ENCODE measurements at places on chromosomes 16 and 17.
A peak's percentile ranks its signal among the peaks of the same experiment; 100 is the strongest.

DNA sequence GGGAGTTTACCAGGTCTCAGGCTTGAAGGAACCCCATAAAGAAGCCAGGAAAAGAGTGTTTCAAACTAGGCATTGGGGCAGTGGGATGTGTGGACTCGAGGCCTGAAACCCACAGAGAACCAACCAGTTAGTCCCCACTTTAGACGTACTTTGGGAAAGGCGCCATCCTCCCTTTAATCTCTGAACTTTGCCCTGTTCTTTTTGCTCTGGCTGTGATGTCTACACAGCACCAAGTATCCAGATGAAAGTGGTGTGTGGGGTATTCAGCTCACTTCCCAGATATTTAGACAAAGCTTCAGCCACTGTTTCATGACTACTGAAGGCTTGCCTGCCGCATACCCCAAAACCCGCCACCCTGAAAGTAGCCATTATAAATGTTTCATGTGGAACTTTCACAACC is 116.9 kb upstream of the IRX5 start:
- DNase-seq: no peak

DNA sequence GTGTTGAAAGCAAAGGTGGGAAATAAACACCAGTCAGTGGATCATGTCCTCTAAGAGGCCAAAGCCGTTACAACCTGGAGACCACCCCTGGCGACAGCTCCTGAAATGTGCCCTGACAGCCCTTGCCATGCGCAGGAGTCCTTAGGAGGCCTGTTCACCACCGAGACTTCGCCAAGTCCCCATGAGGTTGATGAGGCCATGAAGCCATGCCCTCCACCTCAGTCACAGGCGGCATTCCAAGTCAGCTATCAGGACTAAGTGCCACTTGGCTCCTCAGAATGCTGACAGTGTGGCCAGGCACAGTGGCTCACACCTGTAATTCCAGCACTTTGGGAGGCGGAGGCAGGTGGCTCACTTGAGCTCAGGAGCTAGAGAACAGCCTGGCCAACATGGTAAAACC is 27.1 kb downstream of the ADAM11 start:
- DNase-seq: no peak

DNA sequence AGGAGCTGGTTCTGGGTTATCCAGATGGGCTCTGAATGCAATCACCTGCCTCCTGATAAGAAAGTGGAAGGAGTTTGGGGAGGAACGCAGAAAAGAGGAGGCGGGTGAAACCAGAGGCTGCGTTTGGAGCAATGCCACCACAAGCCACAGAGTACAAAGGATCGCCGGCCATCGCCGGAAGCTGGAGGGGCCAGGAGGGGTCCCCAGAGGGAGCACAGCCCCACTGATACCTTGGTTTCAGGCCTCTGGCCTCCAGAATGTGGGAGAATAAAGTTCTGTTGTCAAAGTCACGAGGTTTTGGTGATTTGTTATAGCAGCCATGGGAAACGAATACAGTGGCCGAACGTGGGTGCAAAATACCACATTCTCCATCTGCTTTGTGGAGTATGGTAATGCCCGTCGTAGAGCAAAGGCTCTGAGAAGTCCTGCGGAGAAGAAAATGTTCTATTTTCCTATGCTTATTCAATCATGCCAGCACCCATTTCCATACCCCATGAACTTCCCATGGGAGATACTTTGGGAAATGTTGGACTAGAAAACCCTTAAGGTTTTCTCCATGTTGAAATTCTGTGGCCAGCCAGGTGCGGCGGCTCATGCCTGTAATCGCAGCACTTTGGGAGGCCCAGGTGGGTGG is 51.4 kb downstream of the ZDHHC7 start:
- DNase-seq: no peak

- DNase-seq: no peak
Measured at GRCh38 chr16:10941127-10941933, 938 bp downstream of the DEXI start.

DNA sequence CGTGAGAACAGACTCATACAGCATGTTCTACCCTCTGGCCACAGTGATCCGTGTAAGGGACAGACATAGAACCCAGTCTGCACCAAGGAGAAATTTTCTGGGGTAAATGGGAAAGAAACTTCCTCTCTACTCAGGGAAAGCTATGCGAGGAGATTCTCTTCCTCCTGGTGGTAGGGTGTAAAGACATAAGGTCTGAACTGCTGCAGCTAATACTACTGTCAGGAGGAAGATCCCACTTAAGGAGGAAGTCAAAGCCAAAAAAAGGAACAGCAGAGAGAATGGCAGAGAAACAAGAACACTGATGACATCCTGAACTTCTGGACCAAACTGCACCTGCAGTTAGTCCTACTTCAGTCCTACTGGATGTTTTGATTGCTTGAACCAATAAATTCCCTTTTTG is 7.1 kb upstream of the TM4SF5 start:
- DNase-seq: no peak

DNA sequence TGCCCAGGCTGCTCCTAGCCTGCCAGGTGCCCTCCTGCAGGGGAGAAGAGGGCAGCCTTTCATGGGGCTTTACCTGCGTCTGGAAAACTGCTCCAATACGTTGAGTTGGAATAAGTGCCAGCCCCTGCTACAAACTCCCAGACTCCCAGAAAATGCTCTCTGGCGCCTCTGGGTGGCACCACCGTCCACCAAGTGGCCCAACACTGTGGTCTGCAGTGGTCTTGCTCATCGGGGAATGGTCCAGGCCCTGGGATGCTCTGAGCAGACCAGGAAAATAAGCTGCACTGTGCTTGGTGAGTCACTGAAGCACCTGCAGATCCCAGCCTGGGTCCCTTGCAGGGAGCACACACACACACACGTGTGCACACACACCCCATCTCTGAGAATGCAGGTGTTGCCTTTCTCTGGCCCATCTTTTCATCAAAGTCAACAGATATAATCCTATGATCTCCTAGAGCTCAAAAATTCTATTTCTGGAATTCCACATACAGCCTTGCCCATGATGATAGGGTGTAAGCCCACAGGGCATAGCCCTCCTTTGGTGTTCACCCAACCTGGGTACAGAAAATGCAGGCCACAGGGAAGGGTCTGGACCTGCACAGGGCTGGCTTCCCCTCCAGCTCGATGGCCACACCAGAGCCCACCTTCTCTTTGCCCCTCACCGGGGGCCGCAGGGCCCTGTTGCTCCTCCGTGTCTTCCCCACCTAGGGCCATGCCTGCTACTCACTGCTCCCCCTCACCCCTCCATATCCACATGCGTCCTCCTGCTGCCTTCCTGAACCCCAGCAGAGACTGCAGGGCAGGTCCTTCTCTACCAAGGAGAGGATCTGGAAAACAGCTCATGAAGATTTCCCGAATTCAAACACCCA is 20.5 kb downstream of the CDIP1 start:
- DNase-seq: no peak

- DNase-seq: no peak
Measured at GRCh38 chr17:22233382-22233781, 541.1 kb downstream of the KCNJ18 start.

- no peak for DNase-seq
Measured at GRCh38 chr17:182050-182751, 751 bp upstream of the DOC2B start.

- no peak for DNase-seq
Measured at GRCh38 chr17:40344421-40345160, 19.9 kb downstream of the GJD3 start.

DNA sequence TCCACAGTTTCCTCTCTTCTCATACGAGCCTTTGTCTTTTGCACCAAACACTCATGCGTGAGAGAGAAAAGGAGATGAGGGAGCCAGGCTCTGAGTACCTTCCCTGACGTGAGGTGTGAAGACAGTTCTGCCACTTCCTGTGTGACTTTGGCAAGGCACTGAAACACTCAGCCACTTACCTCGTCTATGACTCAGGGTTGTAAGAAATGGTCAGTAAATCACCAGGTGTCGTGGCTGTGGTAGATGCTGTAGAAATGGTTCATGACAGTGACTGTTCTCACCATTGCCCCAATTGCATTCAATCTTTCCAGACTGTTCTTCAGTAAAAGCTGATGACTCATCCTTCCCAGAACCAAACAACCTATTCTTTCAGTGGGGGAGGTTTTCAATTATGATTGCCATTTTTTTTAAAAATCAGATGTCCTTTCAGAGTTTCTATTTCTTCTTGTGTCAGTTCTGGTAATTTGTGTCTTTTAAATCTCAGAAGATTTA is 49.2 kb upstream of the CBFA2T3 start:
- DNase-seq: no peak

GRCh38 chr16:57062329-57062728 is 30.1 kb upstream of the CPNE2 start:
- DNase-seq: no peak

GRCh38 chr17:38329808-38330730 is 13.7 kb downstream of the GPR179 start:
- DNase-seq: no peak

GRCh38 chr16:25005445-25006306 is 9.5 kb downstream of the ARHGAP17 start:
- no peak for DNase-seq

- DNase-seq: no peak
Measured at GRCh38 chr17:70521821-70522256, 352.5 kb downstream of the KCNJ2 start.

DNA sequence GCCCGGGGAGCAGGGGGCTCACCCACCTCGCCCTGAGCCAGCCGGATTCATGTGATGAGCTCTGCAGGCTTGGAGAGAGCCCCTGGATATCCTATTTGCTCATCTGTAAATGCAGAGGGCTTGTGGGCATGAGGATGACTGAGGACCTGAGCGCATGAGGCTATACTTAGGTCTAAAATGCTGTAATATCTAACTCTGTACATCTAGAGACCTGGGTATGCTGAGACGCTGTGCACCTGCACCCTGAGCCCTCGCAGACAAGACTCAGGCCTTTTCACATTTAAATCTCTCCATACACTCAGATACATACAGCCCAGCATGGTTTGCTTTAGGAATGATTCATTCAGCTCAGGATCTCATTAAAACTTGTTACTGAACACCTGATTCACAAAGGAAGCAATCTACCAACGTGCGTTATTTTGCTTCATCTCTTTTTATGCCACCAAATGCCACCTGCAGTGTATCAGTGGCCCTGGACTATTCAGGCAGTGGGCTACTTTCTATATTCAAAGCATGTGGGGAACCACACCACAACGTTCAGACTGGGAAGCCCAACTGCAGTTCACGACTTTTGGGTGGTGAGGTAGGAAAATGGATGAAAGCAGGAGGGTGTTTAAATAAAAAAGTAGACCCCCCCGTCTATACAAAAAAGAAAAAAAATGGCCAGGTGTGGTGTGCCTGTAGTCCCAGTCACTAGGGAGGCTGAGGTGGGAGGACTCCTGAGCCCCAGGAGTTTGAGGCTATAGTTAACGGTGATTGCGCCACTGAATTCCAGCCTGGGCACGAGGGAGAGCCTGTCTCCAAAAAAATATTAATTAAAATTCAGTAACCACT is 12.0 kb downstream of the USP7 start:
- no peak for DNase-seq

- DNase-seq: peak; percentile 64
Measured at GRCh38 chr17:7589204-7589868, 558 bp downstream of the SOX15 start.

- no peak for DNase-seq
Measured at GRCh38 chr17:58193641-58194255, 1.2 kb downstream of the EPX start.

- DNase-seq: no peak
Measured at GRCh38 chr16:67893743-67894399, 817 bp downstream of the PSKH1 start.

DNA sequence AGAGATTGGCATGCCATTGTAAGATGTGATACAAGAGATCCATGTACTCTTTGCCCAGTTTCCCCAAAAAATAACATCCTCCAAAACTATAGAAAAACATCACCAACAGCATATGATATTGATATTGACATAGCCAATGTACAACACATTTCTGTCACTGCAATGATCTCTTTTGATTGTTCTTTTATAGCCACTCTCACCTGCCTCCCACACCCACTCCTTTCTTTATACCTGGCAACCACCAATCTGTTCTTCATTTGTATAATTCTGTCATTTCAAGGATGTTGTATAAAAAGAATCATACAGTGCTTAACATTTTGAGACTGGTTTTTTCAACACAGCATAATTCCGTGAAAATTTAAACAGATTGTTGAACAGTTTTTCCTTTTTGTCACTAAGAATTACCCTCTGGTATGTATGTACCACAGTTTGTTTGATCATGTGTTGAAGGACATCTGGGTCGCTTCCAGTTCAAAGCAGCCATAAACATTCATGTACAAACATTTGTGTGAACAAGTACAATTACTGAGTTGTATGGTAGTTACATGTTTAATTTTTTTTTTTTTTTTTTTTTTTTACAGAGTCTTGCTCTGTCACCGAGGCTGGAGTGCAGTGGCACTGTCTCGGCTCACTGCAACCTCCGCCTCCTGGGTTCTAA is 9.9 kb downstream of the KRTAP9-1 start:
- no peak for DNase-seq
